Stimulated activated CD4-positive, alpha-beta T cell treated with anti-CD3 and anti-CD28 coated beads, Interleukin-15, amount 100 ng/mL, for 48 hours (primary cell): ENCODE measurements at places on chromosomes 3 and 15.
A peak's percentile ranks its signal among the peaks of the same experiment; 100 is the strongest.

- DNase-seq, result no peak
These were observed 818 bp downstream of the SLC4A7 start for GRCh38 chr3:27483117-27484014.

DNA sequence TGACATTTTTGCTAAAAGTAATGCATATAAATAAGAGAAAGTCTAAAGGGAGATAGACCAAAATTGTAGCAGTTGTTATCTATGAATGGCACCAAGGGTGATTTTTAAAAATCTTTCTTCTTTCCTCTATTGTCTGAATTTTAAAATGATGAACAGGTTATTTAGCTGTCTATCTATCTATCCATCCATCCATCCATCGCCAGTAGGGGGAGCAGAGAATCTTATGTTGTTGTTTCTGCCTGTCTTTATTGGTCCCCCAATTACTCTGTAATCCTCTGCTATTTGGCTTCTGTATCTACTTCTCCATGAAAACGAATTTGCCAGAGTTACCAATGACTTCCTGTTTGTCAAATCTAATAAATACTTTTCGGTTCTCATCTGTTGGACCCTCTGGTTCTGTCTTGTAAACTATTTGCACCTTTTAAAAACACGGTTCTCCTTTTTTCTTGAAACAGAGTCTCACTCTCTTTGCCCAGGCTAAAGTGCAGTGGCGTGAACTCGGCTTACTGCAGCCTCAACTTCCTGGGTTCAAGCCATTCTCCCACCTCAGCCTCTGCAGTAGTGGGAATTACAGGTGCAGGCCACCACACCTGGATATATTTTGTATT is 86.0 kb downstream of the ECT2 start:
- DNase-seq, result peak; percentile 7

GRCh38 chr3:52405066-52405465 is 39.8 kb downstream of the SEMA3G start:
- no peak for DNase-seq

DNA sequence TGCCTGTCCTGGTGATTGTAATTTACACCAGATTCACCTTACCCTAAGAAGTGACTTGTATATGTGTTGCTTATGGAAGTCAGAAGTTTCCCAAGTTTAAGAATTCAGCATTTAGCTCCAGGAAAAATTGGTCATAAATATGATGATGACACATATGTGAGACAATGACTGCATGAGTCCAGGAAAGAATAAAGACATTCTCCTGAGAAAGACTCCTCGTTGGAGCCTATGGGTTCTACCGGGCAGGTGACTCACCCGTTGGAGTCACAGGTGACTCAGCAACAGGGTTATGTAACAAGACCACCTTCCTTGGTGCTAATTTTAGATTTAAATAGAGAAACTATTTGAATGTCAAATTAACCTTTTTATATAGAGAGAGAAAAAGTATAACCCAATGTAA is 662.4 kb downstream of the FHIT start:
- no peak for DNase-seq

DNA sequence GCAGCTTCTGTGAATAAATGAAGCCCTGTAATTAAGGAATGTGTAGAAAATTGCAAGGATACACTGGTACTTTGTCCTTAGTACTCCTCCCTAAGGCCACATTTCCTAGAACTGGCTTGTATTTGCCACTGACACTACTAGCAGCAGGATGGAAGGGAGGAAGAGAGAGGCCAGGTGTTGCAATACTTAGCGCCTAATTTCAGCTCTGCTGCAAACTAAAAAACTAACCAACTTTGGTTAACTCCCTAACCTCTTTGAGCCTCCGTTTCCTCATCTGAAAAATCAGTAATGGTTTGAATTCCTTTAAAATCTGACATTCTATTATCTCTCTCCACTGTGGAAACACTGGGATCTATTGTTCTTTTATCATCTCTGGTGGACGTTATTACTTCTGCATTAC is 257.0 kb downstream of the SV2B start:
- no peak for DNase-seq

- no peak for DNase-seq
These were observed 2.1 kb downstream of the ZDHHC19 start for GRCh38 chr3:196208942-196209695.
